ENCODE measurements at places on chromosomes 7 and 10.

DNA sequence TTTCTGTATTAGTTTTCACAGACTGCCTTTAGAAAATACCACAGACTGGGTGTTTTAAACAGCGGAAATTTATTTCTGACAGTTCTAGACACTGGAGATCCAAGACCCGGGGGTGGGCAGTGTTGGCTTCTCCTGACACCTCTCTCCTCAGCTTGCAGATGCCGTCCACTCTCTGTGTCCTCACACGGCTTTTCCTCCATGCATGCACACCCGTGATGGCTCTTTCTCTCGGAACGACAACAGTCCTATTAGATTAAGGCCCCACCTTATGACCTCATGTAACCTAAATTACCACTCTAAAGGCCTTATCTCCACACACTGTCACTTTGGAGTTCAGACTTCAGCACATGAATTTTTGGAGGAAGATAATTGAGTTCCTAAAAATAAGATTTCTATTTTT lies 142.9 kb upstream of the VWC2 start:
- DNase-seq = peak; percentile 14

GRCh38 chr7:37709631-37710509 lies 26.3 kb downstream of the GPR141 start:
- DNase-seq = no peak

GRCh38 chr7:150453892-150454291 lies 3.5 kb downstream of the GIMAP8 start:
- no peak for DNase-seq

DNA sequence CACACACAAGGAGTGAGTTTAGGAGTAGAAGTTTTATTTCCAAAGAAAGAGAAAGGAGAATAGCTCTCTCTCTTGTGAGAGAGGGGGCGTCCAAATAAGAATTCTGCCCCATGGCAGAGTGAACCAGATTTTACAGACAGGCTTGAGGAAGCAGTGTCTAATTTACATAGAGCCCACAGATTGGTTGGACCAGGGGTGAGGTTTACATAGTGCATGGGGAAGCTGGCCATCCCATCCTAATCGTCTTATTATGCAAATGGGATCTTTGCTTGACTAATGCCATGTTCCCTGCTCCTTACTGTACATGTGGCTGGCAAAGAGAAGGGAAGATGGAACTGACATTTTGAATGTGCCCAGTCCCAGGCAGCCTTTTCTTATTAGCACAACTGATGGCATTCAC lies 60.0 kb upstream of the ACSM6 start:
- DNase-seq = peak; percentile 38

DNA sequence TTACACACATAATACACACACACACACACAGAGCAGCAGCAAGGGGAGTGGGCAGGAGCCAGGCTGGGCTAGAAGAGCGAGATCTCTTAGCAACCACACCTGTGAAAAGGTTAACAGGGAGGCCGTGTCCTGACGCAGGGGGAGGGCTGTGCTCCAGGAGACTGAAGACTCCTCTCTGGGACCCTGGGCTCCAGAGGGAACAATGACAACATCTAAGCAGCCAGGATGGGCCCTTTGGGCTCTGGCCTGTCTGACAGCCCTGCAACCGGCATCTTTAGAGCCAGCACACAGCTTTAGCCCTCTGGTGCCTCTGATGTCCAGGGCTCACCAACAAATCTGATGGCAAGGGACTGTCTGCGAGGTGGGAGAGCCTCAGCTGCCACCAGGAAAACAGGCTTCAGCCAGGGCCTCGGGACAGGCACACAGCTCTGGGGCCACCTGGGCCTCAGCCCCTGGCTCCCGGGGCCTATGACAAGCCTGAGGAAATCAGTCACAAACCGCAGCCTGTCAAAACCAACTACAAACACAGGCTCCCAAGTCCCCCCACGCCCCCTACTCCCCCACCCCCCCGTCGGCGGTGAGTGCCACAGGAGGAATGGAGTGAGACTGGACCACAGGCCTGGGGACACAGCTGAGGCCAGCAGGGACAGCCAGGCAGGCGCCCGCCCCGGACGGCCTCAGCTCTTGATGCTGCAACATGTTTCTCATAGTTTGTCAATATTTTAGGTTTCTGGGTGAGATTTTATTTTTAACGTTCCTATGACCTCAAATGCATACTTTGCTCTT lies 102.8 kb downstream of the TNS3 start:
- DNase-seq = no peak

DNA sequence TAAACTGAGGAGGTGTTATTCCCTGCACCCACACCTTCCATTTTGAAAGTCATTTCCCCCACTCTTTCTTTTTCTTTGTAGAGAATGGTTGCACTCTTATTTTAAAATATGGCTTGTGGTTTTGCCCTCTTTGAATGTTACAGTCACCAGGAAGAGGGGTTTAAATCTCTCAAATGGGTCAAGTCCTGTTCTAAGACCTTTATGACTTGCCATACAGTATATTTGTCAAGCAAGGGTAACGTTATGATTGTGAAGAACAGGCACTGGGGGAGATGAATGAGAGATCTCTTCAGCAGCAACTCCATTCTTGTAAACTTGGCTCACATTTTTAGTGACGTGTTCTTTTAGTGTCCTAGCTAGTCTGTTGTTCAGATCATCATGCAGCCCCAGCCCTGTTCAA lies 634.7 kb downstream of the KCNMA1 start:
- no peak for DNase-seq

DNA sequence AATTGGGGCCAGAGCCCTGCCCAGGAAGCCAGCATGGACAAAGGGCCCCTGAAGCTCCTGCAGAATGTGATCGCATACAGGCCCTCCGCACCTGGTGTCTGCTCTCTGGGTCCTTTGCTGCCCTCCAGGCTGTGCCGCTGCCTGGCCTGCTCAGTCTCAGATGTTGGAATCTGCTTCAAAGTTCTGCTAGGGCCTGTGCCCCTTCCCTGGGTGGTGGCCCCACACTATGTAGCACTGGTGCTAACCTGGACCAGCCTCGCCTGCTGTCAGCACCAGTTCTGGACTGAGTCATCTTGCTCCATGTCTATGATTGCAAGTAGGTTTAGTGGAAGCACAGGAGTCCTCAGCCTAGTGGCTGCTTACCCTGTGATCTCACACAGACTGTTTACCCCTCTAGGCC lies 6.3 kb downstream of the MAT1A start:
- no peak for DNase-seq

- no peak for DNase-seq
Observed at GRCh38 chr7:151774951-151775350, 102.0 kb downstream of the PRKAG2 start.

- no peak for DNase-seq
Observed at GRCh38 chr10:125984346-125984745, 88.0 kb downstream of the FANK1 start.

- DNase-seq = no peak
Observed at GRCh38 chr7:156773966-156774365, 119.0 kb downstream of the LMBR1 start.

DNA sequence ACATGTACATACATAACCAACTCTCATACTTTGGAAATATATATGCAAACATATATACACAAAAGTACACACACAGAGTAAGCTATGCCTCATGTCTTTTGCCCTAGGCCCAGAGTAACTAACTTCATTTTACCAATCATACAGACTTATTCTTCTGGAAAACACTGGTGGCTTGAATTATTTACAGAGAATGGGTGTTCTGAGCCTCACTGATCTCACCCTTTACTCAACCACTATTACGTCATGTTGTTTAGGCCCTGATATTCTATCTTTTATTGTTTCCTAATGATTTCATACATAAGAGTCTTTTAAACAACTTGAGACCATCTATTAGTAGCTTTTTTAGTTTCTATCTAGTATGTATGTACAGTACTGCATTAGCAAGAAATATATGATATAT lies 43.0 kb downstream of the ANK3 start:
- no peak for DNase-seq

- no peak for DNase-seq
Observed at GRCh38 chr7:80829527-80829926, 89.3 kb downstream of the SEMA3C start.

- peak; percentile 56 for DNase-seq
Observed at GRCh38 chr10:134247-135131, 766 bp upstream of the ZMYND11 start.

DNA sequence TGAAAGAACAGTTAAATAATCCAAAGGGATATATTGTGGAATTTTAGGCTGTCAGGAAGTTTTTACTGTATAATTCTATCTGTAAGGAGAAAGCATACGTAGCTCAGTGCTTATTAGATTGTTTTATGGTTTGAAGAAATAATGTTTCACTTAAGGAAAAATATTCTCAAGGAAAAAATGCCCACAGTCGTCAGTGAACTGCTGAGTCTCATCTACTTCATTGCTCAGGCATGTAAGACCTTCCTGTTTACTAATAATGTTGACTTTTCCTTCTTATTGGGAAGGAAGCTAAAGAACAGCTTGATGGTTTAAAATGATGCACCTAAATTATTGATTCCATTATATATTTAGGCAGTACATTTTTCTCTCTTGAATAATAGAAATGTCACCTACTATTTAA lies 304.2 kb downstream of the SDK1 start:
- no peak for DNase-seq

DNA sequence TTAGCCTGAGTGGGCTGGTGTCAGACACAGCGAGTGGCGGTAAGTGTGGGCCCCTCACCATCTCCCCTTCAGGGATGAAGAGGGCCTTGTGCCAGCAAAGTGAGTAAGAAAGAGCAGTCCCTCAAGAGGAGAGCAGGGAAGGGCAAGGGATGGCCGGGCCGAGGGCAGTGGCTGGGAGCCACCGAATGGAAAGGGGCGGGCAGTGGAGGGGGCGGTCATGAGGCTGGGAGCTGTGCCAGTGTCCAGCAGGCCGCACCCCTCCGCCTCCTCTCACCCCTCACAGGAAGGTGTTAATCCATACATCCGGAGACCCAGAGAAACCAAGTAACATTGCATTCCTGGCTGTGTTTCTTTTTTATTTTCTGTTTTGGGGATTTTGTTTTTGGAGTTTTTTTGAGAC lies 28.6 kb upstream of the RASGEF1A start:
- DNase-seq = no peak

- no peak for DNase-seq
Observed at GRCh38 chr7:121085922-121086321, 97.4 kb downstream of the CPED1 start.

- no peak for DNase-seq
Observed at GRCh38 chr7:50274361-50274760, 30.2 kb upstream of the IKZF1 start.

DNA sequence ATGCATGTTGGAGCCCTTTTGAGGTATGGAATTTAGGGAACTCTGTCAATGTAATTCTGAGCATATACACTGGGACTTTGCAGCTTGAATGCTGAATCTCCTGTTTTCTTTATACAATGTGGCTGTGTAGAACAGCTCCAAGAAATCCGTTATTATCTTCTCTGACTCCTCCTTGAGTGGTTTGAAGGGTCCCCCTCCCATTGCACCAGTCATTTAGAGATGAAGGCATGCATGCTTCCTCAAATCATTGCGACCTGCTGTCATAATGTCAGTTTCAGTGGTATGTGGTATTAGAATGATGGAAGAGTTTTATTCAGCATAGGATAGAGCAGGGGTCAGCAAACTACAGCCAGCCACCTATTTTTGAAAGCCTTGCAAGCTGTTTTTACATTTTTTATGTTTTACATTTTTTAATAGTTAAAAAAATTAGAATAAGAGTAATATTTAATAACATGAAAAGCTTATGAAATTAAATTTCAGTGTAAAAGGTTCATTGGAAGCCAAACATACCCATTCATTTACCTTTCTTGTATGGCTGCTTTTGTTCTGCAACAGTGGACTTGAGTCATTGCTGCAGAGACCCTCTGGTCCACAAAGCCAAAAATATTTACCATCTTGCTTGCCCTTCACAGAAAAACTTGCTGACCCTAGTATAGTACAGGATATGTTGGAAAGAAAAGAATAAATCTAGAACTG lies 8.1 kb downstream of the STK17A start:
- DNase-seq = peak; percentile 62

GRCh38 chr10:11699550-11700097 lies 42.6 kb upstream of the ECHDC3 start:
- no peak for DNase-seq

DNA sequence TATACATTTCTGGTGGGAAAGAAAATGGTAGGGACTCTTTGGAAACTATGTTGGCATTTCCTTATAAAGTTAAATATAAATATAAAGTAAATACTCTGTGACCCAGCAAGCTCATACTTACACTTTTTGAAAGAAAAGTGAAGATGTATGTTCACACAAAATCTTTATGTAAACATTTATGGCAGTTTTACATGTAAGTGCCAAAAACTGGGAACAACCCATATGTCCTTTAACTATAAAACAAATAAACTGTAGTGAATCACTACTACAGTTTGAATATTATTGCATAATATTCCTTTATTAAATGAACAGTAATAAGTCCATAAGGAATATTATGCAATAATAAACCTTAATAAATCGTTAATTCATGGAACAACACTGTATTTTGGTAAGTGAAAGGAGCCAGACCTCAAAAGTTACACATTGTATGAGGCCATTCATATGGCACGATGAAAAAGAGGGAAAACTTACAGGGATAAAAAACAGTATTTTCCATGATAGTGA lies 1660.3 kb upstream of the LRRTM3 start:
- DNase-seq = no peak

DNA sequence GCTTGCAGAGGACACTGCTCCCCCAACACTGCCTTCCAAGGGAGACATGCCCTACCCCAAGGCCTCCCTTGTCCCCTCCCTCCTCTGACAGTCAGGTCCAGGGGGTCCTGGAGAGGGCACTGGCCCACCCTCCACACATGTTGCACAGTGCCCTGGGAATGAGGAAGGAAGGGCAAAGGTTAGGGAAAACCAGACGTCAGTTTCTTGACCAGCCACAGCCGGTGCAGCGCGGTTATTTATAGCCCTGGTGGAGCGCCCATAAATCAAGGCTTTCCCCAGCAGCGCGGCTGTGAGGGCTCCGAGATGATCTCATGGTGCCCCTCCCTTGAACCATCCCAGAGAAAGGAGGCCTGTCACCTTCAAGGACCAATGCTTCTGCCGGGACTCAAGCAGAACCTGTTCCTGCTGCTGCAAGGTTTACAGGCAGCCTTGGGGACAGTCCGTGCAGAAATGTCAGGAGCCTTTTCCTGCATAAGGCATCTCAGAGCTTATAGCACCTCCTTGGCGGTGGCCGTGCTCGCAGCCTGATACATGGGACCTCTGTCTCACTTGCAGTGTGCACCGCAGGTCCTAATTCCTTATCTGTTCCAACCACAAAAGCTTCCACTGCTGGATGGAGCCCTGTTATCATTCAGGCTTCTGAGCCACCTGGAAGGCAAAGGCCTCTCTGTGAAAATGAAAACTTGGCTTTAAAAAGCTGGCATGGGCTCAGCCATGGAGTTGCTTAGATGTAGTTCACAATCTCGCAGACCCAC lies 127.3 kb downstream of the LHPP start:
- DNase-seq = peak; percentile 90

GRCh38 chr7:158076215-158076614 lies 511.4 kb downstream of the PTPRN2 start:
- DNase-seq = no peak

- no peak for DNase-seq
Observed at GRCh38 chr7:131346885-131347592, 19.4 kb downstream of the MKLN1 start.
